HFF-Myc (cell line): ENCODE measurements at places on chromosomes 2 and 18.

DNA sequence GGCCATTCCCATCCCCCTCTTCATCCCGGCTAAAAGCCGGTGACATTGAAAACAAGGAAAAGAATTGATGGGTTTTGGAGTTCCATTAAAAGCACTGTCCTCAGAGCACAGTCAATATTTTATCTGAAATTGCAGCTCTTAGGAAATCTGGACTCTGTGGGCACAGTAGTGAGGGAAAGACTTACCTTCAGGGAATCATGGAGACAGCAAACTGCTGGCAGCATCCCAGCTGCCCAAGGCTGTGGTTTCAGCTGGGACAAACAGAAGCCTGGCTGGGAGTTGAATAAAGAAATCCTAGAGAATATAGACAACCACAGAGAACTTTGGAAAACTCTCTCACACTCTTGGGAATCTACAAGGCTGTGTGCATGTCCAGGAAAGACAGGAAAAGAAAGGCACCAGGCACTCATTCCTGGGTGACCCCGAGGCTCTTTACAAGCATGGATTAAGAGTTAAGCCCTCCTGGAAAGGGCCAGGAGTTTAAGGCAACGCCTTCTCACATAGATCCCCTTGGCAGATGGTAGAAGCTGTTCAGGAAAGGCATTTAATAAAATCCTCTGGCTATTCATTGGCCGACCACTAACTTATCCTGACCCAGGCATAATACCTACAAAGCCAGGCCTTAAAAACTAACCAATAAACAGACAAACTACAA is 255.1 kb downstream of the MYT1L start:
- DNase-seq: no peak

DNA sequence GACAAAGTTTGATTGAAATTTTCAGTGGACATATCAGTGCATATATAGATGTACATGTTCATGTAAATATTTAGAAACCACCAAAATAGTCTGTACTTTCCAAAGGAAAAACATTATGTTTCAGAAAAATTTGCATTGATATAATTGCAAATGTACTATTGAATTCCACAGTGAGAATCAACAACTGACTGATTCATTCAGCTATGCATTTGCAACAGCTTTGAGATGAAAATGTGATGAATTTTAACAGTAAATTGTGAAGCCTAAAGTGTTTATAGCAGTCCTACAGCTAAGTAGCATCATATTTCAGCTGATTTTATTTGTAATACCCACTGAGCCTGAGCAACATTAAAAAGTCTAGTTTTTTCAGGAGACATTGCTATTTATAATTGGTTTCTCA is 1647.4 kb upstream of the DDX18 start:
- DNase-seq: no peak

- no peak for DNase-seq
These were observed 15.5 kb upstream of the STON1 start for GRCh38 chr2:48514348-48515003.

DNA sequence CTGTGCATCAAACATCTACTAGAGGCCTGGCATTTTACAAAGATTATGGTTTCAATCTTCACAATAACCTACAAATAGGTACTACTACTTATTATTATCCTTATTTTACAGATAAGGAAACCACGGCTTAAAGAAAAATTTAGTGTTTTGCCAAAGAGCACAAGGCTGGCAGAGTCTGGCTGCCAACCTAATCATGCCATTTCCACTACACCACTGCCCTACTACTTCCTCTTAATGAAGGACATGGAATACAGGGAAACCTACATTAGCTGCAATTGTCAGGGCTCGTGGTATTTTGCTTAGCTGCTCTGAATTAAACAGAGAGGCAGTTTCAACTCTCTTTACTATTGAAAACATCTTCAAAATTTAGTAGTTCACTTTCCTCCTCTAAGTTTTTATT is 5.9 kb downstream of the MBOAT2 start:
- DNase-seq: no peak

DNA sequence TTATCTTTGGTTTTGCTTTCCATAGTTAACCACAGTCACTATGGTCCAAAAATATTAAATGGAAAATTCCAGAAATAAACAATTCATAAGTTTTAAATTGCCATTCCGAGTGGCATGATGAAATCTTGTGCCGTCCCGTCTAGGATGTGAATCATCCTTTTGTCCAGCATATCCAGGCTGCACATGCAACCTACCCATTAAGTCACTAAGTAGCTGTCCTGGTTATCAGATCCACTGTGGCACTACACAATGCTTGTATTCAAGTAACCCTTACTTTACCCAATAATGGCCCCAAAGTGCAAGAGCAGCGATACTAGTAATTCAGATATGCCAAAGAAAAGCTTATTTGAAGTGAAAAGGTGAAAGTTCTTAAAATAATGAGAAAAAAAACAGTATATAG is 10.7 kb downstream of the USP34 start:
- peak; percentile 20 for DNase-seq

- no peak for DNase-seq
These were observed 56.9 kb upstream of the SDC1 start for GRCh38 chr2:20281876-20282275.

- no peak for DNase-seq
These were observed 92.2 kb downstream of the DPP4 start for GRCh38 chr2:161981679-161982250.

DNA sequence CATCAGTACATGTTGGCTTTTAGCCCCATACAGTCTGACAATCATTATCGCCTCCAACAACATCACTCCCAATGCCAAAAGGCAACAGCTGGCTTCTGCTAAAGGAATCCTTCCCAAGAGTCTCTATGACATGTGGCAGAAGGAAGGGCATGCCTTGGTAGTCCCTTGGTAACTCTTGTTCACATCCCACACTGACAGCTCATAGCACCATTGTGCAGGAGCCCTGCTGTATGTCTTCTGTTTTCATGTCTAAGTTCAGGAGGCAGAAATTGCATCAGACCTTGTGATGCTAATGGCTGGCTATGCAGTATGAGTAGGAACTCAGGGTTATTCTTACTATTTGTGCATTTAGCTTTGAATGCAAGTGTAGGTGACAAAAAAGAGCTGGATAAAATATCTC is 392.1 kb downstream of the PTH2R start:
- DNase-seq: no peak

GRCh38 chr2:46144133-46144800 is 152.9 kb upstream of the EPAS1 start:
- DNase-seq: no peak

DNA sequence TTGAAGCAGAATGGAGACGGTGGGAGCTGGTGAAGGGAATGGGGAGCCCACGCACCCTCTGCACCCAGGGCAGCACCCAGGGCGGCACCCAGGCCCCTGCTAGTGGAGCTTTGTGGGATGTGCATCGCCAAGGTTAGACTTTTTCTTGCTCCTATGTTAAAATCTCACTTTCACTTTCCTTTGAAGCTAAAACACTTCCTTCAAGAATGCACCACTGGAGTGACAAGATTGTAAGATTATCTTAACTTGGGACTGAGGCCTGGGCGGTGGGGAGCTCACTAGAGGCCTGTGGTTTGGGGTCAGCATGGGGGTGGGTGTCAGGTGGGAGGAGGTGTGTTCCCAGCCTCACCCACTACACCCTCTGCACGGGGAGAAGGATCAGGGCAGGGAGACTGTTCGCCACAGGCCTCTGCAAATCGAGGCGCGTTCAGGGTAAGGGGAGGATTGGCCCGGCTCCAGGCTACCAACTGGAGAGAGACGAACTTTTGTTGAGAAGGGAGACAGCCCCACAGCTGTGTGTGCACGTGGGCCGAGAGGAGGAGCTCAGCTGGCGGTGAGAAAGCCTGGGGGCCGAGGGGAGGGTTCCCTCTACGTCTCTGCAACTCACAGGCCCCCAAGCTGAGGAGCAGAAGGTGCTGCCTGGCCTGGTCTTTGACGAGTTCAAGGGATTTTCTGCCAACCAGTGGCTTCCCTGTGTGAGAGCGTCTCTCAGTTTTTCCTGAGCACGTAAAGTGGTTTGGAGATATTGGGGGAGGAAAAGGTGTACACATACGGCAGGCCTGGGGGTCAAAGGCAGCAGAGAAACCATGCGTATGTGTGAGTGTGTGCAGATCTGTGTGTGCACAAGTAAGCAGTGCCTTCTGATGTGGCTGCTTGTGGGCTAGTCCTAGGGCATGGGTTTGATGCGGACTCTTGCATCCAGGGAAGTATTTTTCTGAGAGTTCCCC is 147.7 kb downstream of the KLHL29 start:
- DNase-seq: no peak

DNA sequence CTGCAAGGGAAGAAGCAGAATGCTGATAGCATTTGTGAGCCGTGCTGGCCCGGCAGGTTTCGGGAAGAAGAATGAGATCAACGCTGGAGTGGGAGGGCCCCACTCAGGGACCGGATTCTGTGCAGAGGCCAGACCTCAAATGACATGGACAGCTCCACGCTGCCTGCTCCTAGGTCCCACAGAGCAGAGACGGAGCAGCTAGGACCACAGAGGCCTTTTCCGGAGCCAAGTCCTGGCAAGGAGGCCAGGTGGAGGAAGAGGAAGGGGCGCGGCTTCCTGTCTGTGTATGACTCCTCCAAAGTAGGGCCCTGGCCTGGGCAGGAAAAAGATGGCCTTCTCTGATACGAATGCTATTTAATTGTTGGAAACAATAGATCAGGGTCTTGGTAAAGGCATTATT is 139.9 kb downstream of the LRRC30 start:
- no peak for DNase-seq

- DNase-seq: no peak
These were observed 83.6 kb downstream of the FARSB start for GRCh38 chr2:222572264-222572721.

DNA sequence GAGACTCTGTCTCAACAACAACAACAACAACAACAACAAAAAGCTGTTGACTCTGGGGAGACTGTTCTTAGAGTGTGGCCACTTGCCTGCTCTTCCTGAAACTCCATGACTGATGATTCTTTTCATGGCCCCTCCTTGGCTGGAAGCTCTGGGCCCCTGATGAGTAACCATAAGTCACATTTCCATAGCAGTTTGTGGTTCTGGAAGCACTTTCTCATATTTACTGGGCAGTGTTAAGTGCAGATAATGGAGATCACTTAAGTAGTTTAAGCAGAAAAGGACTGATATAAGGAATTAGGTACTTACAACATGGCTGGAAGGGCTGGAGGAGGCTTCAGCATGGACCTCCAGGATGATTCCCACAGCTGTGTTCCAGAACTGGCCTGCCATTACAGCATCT is 147.3 kb upstream of the DLX2 start:
- DNase-seq: no peak

GRCh38 chr18:63099091-63099840 is 220.3 kb downstream of the BCL2 start:
- DNase-seq: no peak

DNA sequence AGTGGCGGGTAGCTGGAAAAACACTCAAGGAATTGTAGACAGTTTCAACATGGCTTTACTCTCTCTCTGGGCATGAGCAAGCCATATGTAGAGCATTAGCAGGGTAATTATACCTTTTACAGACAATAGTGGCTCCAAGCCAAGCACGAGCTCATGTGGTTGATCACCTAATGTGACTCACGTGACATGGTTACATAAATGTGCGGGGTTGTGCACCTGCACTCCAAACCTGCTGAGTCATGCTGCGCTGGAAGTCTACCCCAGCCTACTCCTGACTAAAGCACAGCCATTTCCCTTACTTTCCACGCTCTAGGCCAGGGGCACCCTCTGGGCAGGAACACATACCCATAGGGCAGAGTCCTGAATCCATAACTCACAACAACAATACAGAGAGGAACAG is 232.8 kb downstream of the MBD5 start:
- DNase-seq: no peak

- DNase-seq: no peak
These were observed 605.6 kb upstream of the SLC39A10 start for GRCh38 chr2:195051401-195051800.

GRCh38 chr18:30625961-30626360 is 416.6 kb downstream of the DSC3 start:
- DNase-seq: no peak

DNA sequence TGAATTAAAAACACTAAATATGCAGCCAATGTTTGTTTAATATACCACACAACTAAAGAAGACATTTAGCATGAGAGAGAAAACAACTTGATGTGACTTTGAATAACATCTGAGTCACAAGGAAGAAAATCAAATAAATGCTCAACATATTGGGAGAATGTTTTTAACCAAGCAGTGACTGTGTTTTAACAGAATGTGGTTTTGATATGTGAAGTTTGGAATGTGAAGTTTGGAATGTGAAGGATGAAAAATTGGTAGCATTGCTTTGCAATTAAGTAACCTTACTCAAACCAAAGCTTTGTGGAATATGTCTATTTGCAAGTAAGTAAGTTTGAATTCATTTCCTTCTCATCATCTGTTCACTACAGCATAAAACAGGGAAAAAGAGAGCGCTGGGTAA is 128.2 kb upstream of the DNAJC10 start:
- peak; percentile 65 for DNase-seq

DNA sequence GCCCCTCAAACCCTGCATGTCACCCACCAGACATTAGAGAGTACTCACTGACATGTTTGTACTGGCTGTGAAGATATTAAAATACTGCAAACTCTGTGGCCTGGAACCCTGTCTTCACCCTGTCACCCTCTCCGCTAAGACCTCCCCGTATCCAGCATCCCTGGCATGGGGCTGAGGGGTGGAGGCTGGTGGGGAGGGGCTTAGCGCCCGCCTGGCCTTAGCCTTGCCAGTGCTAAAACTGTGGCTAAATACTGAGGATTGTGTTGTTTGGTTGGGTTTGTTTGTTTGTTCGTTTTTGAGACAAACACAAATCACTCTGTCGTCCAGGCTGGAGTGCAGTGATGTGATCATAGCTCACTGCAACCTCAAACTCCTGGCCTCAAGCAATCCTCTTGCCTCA is 1.8 kb downstream of the PSTPIP2 start:
- DNase-seq: no peak
